ENCODE measurements at places on chromosomes 1 and 21.
A peak's percentile ranks its signal among the peaks of the same experiment; 100 is the strongest.

- DNase-seq = no peak
These were observed 43.7 kb downstream of the TP53BP2 start for GRCh38 chr1:223802032-223802431.

DNA sequence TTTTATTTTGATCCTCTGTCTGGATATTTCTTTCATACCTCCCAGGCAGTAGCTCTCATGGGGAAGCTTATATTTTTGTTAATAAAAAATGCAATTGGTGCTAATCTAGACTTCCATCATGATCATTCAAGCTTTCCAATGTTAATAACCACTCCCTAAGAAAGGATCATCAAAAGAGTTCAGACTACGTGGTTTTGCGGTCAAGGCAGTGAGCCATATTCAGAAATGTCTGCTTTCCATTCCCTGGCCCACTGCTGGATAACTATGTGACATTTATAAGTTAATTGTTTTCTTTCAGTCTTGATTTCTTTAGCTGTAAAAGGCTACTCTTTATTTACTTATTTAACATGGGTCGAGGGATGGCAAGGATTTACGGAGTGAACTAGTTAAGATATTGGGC is 414.6 kb downstream of the LMO4 start:
- DNase-seq = no peak

GRCh38 chr1:9835758-9836631 is 12.2 kb upstream of the CLSTN1 start:
- DNase-seq = no peak

- DNase-seq = no peak
These were observed 299.1 kb downstream of the RRAGC start for GRCh38 chr1:38560457-38560856.

DNA sequence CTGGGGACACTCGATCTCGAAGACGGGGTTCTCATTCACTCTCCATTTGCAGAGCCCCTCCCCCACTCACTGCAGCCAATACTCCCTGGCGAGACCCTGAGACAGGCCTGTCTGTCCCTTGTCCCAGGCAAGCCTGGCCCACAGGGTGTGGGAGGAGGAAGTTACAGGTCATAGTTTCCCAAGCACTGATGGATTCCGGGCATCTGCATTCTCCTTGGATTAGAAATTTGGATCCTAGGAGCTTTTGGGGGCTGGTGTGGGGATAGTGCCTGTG is 11.3 kb downstream of the WNT3A start:
- no peak for DNase-seq

GRCh38 chr21:44865561-44866280 is 7.8 kb downstream of the PTTG1IP start:
- no peak for DNase-seq

DNA sequence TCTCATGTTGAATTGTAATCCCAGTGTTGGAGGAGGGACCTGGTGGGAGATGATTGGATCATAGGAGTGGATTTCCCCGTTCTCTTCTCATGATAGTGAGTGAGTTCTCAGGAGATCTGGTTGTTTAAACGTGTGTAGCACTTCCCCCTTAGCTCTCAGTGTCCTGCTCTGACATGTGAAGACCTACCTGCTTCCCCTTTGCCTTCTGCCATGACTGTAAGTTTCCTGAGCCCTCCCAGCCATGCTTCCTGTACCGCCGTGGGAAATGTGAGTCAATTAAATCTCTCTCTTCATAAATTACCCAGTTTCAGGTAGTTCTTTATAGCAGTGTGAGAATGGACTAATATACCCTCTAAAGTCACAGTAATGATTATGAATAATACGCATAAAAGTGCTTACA is 248.4 kb upstream of the LRRC7 start:
- DNase-seq = no peak

- no peak for DNase-seq
These were observed 50.9 kb upstream of the C1orf198 start for GRCh38 chr1:230919207-230919606.

- DNase-seq = peak; percentile 64
These were observed 152.8 kb downstream of the TENT5C start for GRCh38 chr1:117758444-117759316.

Measured in GM13977 (cell line).